Thoracic aorta endothelial cell (primary cell): ENCODE measurements at places on chromosomes 5 and 9. TPM values are rescaled to one million over a fixed set of nuclear protein-coding genes. Genes with fewer than 3 reads are reported as not detected.

The ACTL7B gene
- under 0.01 TPM in 1 of 2 replicates, not detected in the other for total RNA-seq

The PPIC gene
- 26.3 and 33.9 TPM in 2 replicates for total RNA-seq

The SLC6A3 gene
- total RNA-seq, result not detected in 2 replicates

The ZNF618 gene
- total RNA-seq, result 28.3 and 32.0 TPM in 2 replicates

The SEMA4D gene
- 6.0 and 11.8 TPM in 2 replicates for total RNA-seq

The CCDC180 gene
- 0.79 and 1.5 TPM in 2 replicates for total RNA-seq

The HAUS6 gene
- 44.1 and 49.0 TPM in 2 replicates for total RNA-seq

The KCNN2 gene
- 0.36 and 0.53 TPM in 2 replicates for total RNA-seq

The CRHBP gene
- not detected in 2 replicates for total RNA-seq

The WDR31 gene
- total RNA-seq, result 0.50 and 0.53 TPM in 2 replicates

The CDO1 gene
- 1.5 and 3.5 TPM in 2 replicates for total RNA-seq

The SOX30 gene
- total RNA-seq, result not detected in 2 replicates

The OR2K2 gene
- not detected in 2 replicates for total RNA-seq

The CDH9 gene
- not detected in 2 replicates for total RNA-seq

The AFAP1L1 gene
- 102 and 142 TPM in 2 replicates for total RNA-seq

The DMGDH gene
- 0.07 TPM in 1 of 2 replicates, not detected in the other for total RNA-seq

The FCN1 gene
- not detected in 2 replicates for total RNA-seq

The ARHGEF28 gene
- 110 and 120 TPM in 2 replicates for total RNA-seq

The NSMF gene
- total RNA-seq, result 38.8 and 44.0 TPM in 2 replicates

The HNRNPH1 gene
- total RNA-seq, result 912 and 1,073 TPM in 2 replicates

The ELOVL7 gene
- total RNA-seq, result 0.07 and 0.13 TPM in 2 replicates

The TLX3 gene
- not detected in 2 replicates for total RNA-seq

The BARHL1 gene
- total RNA-seq, result not detected in 2 replicates

The HBEGF gene
- total RNA-seq, result 27.0 and 27.8 TPM in 2 replicates

The STKLD1 gene
- 0.57 and 3.1 TPM in 2 replicates for total RNA-seq

The FOXE1 gene
- not detected in 2 replicates for total RNA-seq

The GRM6 gene
- total RNA-seq, result not detected in 2 replicates

The TAF11L10 gene
- not detected in 2 replicates for total RNA-seq

The AQP7 gene
- total RNA-seq, result 0.13 TPM in 1 of 2 replicates, not detected in the other

The ITGA2 gene
- total RNA-seq, result 178 and 213 TPM in 2 replicates

The NKD2 gene
- not detected in 2 replicates for total RNA-seq

The GARNL3 gene
- total RNA-seq, result 8.3 and 9.2 TPM in 2 replicates

The LCN10 gene
- total RNA-seq, result not detected in 2 replicates

The OR2Y1 gene
- not detected in 2 replicates for total RNA-seq

The PTGER4 gene
- 94.7 and 114 TPM in 2 replicates for total RNA-seq

The CHSY3 gene
- 2.7 and 3.3 TPM in 2 replicates for total RNA-seq

The GGTA1 gene
- total RNA-seq, result 0.27 and 0.29 TPM in 2 replicates

The PCDHB11 gene
- 0.07 and 0.27 TPM in 2 replicates for total RNA-seq

The PPP3R2 gene
- total RNA-seq, result not detected in 2 replicates

The IL5 gene
- total RNA-seq, result not detected in 2 replicates

The MEIKIN gene
- total RNA-seq, result not detected in 2 replicates

The OR2V2 gene
- not detected in 2 replicates for total RNA-seq

The BTNL8 gene
- not detected in 2 replicates for total RNA-seq
